Stimulated activated CD4-positive, alpha-beta T cell treated with anti-CD3 and anti-CD28 coated beads, Interleukin-12 subunit alpha, Interleukin-12 subunit beta, amount 100 ng/mL, for 24 hours (primary cell): ENCODE measurements at places on chromosomes 12 and 14.

DNA sequence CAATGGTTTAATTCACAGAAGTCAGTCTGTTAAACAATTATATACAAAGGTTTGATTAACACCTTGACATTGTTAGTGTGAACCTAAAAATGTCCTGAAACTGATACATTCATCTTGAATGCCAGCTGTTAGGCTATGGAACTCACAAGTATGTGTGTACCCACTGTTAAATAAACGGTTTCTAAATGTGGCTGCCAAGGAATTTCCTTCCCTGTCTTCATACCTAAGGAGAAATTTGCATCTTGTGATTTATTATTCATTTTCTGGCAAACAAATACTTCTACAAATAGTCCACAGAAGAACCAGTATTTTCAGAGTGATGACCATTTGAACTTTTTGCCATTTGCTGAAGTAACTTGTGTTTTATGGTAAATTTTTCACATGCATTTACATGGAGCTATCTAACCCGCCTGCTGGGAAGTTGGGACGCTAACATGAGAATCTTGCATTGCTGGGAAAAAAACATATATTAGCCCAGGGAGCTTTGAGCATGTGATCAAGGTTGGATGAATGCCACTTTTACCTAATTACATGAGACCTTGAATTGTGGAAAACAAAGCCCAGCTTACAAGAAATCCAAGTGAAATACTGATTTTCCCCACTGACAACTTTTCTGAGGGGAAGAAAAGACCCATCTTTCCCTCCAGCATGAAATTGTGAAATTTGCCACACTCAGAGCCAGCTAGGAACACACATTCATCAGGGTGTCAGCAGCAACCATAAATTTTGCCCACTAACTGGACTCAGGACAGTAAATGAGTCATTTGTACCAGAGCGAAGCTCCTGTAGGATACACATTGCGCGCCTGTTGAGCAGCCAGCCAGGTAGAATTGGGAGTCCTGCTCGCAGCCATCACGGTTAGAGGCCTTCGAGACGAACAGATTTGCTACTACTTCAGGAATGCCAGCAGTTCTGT lies 118.0 kb downstream of the KICS2 start:
- no peak for DNase-seq

DNA sequence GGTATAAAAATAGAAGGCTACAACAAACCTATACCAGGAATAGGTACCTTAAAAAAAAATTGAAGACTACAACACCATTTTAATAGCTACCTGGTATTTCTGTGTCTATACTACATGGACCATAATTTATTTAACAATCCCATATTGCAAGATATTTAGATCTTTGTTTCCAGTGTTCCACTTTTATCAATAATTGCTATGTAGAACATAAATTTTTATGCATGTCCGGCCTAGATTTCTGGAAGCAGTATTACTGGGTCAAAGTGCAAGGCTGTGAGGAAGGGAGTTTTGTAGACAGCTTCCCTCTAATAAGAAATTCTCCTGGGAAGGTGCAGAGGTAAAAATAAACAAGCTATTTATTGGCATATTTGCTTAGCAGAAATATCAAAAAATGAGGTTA lies 4.1 kb upstream of the DCAF11 start:
- DNase-seq: no peak

DNA sequence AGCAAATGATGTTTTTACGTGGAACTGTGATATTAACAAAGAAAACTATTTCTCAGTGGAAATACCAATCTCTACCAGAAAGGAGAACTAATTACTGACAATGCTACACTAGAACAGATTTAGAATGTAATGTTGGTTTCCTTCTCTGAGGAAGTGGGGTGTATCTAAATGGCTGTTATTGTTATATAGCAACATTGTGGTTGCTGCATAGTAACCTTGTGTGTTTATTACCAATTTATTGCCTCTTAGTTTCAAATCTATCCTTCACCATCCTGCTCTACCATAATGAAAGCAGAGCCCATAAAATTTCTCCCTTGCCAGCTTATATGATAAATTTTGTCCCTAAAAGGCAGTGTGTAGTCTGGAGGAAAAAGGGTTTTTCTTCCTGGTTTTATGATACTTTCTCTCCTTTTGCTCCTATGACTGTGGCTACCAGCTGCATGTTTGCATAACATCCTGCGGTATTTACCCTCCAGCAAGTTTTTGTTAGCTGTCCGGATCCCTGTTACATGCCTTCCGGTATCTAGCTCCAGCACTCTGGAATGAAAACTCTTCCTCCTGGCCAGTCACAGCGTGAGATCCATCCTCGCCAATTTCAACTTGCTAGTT lies 5.7 kb upstream of the KLRK1 start:
- DNase-seq: no peak

GRCh38 chr12:21906919-21907493 lies 34.2 kb downstream of the ABCC9 start:
- DNase-seq: no peak

- no peak for DNase-seq
Measured at GRCh38 chr14:50766338-50766886, 64.5 kb downstream of the NIN start.

DNA sequence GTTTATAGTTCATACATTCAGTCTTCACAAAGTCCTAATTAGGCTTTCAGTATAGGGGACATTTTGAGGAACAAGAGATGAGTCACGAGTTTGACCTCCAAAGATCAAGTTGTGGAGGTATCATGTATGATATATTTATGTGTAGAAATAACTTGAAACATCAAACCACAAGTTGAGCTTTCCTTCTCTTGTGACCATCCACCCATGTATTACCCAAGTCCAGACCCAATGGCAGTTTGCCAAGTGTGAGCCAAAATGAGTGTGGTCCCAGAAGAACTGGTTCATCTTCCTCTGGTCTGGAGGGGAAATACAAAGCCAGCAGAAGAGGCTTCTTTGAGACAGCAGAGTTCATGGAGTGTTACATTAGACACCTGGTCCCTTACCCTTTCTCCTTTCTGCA lies 104.9 kb downstream of the ATP23 start:
- DNase-seq: no peak

DNA sequence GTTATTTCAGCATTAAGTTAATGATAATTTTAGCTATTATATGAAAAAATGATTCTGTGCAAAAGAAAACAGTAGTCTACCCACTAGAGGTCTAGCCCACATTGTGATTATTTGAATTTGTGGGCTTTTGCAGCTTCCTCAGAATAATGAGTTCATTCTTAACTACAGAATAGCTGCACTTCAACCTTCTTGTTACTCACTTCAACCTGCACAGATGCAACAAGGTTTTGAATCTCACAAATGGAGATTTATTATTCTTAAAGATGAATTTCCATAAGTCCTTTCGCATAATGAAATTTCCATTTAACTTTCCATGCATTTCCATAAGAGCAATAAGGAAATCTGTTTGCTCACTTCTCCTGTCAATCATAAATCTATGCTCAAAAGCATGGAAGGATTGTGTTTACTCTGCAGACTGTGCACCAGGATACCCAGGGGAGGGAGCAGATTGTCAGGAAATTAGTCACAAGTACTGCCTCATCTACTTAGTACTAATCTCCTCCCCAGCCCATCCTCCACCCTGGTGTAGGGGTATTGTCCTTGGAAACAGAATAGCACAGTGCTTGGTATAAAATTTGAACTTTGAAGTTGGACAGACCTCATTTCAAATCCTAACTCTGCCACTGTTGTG lies 24.1 kb downstream of the PTGER2 start:
- no peak for DNase-seq

GRCh38 chr12:632102-632696 lies 31.0 kb downstream of the NINJ2 start:
- no peak for DNase-seq

GRCh38 chr14:104864267-104865080 lies 594 bp upstream of the CEP170B start:
- no peak for DNase-seq

DNA sequence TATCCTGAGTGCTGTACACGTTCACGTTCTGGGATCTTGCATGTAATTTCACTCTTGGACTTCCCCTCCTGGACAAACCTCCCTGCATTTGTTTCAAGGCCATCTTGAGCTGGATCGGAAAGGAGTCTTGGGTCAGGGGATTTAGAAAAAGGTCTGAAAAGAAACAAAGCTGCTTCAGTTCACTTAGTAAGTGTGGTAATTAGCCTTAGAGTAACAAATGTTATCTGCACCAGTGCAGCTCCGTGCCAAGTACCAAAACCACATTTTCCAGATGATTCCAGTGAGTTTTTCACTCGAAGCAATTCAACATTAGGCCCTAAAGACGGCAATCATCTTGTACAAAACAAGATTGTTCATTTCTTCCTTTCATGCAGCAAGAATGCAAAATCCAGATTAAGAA lies 39.4 kb upstream of the ATXN2 start:
- no peak for DNase-seq

DNA sequence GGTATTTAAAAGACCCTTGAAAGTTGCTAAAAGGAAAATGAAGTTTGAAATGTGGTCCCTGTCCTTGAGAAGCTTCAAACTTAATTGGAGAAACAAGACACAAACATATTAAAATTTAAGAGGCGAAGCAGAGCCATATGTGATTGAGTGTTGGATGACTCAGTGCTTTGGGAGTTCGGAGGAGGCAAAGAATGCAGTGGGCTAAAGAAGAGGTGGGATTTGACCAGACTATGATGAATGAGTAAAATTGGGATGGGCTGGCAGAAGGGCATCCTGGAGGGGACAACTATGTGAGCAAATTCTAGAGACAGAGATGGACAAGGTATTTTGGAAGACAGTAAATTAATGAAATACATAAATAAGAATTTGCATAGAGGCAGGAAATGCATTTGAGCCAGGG lies 358.6 kb downstream of the EGLN3 start:
- DNase-seq: no peak

DNA sequence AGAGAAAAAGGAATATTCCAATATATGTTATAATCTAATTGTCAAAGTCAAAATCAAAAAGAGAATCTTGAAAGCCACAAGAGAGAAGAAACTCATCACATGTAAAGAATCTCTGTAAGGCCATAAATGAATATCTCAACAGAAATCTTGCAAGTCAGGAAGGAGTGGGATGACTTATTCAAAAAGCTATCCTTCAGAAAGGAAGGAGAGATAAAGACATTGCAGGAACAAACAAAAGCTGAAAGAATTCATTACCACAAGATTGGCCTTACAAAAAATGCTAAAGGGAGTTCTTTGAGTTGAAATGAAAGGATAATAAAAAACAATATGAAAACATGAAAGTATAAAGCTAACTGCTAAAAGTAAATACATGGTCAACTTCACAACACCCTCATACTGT lies 286.8 kb downstream of the LRIG3 start:
- no peak for DNase-seq

- no peak for DNase-seq
Measured at GRCh38 chr14:54225457-54226060, 171.2 kb upstream of the CDKN3 start.

GRCh38 chr14:25007832-25008231 lies 42.1 kb downstream of the STXBP6 start:
- DNase-seq: no peak

DNA sequence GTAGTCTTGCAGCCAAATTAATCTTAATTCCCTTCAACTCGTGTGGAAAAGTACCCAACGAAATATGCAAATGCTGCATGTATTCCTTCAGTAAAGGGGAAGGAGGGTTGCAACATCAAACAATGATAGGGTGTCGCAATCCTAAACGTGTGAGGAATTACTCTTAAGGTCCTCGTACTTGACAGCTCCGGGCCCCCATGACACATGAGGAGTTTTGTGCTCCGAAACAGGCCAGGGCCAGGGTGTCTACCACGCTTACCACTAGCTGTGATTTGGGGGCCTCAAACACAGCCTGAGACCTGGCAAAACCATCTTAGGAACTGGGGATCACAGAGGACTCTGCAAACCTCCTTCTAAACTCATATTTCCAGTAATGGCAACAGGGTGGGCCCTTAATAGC lies 20.4 kb downstream of the FOS start:
- no peak for DNase-seq

DNA sequence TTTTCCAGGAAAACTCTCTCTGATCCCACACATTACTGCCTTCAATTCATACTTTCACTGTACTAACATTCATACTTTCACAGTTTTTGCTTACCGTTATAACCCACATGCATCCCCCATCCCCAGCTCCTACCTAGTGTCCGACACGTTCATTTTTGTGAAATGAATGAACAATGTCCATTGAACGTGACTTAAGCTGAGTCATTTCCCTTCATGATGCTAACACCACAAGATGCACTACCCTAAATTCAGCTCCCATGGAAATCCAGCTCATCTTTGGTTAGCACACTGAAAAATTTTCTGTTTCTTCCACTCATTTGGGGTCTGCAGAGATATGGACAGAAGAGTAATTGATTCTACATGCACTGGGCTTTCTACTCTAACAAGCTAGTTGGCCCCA lies 84.7 kb downstream of the GALNT4 start:
- DNase-seq: no peak

DNA sequence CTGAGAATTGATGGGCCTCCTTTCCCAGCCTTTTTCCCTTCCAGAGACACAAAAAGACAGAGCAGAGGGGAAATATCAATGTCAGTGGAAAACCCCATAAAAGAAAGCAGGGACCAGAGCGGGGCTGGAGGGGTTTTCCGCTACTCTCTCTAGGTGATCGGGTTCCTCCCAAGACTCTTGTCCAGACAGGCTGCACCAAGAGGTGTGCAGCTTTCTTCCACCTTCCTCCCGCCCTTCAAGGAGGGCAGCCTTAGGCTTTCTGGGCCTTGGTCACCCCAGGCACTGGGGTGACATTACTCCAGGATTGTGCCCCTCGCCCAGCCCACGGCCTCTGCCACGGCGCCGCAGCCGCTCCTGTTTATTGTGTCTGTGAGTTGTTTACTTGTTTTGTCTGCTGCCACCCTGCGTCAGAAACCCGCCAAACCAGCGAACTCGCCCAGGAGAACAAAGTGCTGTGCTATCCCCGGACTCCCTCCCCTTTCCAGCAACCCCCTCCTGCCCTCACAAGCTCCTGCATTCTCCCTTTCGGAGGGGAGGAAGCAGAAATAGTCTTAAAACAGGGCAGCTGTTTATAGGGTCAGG lies 6.7 kb upstream of the HOXC6 start:
- no peak for DNase-seq

- DNase-seq: no peak
Measured at GRCh38 chr12:116406529-116406928, 129.0 kb upstream of the MED13L start.

DNA sequence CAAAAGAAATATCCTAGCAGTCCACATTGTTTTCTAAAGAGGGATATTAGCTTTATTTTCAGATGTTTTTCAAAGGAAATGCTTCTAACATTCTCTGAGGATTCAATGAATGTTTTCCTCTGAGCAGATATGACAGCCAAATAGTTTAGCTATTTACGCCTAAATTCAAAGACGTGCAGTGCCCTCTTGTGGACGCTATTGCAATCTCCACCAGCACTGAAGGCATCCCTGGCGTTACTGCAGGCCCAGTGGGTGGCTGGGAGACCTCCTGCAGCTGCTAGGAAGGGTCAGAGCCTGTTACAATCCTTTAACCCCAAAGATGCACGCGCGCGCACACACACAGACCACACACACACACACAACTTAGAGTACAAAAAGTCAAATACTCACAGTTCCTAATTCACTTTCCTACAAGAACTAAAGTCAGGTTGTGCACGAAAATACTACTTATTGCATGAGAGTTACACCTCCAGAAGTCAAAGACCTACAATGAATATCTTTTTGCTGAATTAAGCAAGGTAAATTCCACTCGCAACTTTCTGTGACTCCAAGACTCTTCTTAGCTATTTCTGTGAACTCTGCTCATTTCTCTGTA lies 589.3 kb upstream of the TMEM132C start:
- DNase-seq: peak; percentile 3
